ENCODE measurements at places on chromosomes 13 and 19. TPM values are rescaled to one million over a fixed set of nuclear protein-coding genes. Genes with fewer than 3 reads are reported as not detected.

ZNF729 gene
- not detected for total RNA-seq

RFXAP gene
- 4.6 TPM for total RNA-seq

DNA sequence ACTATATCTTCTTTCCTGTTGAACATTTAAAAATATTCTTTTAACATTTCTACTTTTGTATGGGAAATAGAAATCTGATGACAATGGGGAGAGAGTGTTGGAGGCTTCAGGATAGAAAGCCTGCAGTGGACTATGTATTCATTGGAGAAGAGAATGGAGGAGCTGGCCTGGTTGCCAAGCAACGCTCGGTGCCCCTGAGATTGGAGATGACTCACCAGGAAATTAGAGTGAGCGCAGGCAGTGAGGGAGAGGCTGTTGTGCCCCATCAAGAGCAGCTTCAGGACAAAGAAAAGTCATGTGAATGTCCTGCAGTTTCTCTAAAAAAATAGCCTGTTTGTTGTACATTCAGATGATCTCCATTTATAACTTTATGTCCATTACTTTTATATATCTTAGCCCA is 48.7 kb upstream of the ZNF835 start:
- DNase-seq, result peak; percentile 72

GRCh38 chr13:112951674-112952371 is 17.2 kb upstream of the MCF2L start:
- no peak for DNase-seq

DNA sequence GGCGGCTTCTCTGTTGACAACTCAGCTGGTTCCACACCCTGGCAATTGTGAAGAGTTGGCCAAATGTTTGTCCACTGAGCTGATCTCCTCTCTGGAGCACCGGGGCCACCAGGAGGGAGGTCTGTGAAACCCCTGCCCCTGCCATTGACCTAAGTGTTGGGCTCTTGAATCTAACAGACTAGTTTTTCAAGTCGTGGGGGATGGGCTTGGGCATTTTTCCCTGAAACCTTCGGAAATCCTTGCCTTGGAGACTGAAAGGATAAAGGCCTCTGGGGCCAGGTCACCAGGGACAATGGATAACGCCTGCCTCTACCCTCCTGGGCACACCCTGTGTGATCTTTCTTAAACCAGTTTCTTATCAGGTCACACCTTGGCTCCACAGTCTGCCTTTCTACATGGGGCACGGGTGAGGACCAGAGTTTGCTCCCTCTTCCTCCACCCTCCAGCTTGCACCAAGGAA is 881 bp downstream of the GEMIN7 start:
- DNase-seq, result no peak

- no peak for DNase-seq
Observed at GRCh38 chr19:35279374-35279773, 3.0 kb upstream of the HAMP start.

GRCh38 chr19:13959962-13960862 is 7.9 kb downstream of the DCAF15 start:
- peak; percentile 66 for DNase-seq

DNA sequence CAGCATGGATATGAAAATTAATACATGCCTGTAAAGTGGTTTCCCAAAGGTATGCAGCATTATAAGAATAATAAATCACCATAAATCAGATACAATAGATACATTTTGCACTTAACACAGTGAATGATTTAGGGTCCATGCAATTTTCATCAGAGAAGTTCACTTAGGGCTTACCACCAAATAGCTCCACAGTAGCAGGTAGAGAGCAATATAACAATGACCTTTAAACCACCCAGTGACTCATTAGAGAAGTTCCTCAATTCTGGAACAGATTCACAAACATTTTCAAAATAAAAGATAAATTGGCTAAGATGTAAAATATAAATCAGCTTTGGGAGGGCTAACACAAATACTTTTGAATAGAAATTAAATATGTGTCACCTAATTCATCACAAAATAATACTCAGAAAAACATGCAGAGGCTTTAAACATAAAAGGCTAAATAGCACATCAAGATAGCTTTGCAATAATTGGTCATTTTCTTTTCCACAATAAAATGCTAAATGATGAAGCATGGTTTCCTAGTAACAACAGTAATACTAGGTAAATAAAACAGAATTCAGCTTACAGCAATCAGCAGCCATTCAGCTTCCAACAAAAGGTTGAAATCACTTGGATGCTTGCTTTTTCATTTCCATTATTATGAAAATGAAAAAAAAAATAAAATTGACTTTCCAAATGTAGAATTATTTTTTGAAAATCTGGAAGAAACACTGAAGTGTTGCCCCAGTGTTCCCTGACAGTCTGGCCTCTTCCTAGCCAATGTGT is 84.3 kb upstream of the NBEA start:
- no peak for DNase-seq
